Keratinocyte (primary cell): ENCODE measurements at places on chromosomes 5 and 9. TPM values are rescaled to one million over a fixed set of nuclear protein-coding genes. Genes with fewer than 3 reads are reported as not detected.

DNA sequence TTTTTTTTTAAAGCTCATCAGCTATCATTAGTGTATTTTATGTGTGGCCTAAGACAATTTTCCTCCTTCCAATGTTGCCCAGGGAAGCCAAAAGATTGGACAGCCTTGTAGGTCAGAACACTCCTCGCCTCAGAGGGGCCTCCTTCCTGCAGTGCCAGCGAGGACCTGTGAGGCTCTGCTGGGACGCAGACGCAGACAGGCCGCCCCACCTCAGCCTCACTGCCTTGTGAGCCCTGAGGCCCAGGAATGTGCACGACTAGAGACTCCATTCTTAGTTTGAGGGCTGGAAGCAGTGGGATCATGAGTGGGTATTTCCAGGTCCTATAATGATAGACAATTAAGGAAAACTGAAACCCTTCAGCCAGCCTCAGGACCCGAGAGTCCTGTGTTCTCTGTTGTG lies 85.4 kb downstream of the PJA2 start:
- DNase-seq: no peak

DNA sequence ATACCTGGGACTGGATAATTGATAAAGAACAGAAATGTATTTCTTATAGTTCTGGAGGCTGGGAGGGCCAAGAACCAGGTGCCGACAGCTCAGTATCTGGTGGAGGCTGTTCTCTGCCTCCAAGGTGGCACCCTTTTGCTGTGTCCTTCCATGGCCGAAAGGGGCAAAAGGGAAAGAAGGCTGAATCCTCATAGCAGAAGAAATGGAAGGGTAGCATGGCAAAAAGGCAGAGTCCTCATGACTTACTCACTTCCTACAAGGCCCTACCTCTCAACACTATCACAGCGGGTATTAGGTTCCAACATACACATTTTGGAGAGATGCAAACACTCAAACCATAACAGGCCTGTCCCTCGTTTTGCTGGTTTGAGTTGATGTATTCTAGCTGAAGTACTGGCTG lies 25.1 kb upstream of the MED10 start:
- DNase-seq: no peak

GRCh38 chr5:65546141-65546540 lies 16.8 kb downstream of the CENPK start:
- DNase-seq: no peak

DNA sequence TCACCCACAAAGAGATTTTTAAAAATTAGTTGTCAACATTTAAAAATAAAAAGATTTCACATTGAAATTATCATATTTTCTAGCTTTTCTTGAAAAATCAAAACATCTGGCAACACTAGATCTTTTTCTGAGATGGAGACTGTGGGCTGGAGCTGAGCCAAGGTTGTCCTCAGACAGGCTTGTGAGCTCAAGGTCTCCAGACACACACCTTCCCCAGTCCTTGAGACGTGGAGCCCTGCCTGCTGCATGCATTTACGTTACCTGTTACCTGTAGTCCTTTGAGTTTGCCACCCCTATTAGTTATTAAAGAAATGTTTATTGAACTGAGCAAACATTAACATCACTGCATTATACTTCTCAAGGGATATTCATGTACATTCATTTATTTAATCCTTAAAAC lies 87.5 kb upstream of the TLE1 start:
- no peak for DNase-seq

DNA sequence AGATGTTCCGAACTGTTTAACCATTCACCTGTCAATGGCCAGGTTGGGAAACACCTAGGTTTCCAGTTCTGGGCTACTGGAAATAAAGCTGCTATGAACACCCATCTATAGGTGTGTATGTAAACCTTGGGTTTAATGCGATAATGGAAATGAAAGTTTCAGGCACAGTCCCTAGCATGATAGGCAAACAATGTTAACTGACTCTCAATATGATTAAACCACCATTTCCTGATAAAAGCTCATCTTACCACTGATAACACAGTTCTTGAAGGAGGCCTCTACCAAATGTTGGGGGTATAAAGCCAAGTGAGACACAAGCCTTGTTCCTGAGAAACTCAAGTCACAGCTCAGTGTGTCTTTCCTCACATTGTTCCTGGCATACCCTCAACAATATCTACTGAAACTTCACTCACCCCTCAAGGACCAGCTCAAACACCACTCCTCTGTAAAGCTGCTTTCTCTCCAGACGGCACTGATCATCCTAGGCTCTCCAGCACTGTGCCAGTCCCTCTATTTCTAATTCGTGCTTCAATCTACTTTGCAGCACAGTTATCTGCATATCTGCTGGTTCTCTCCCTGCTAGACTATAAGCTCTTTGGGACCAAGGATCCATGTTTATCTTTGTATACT lies 15.8 kb downstream of the RAB14 start:
- no peak for DNase-seq

Gene SLC36A2
- polyA plus RNA-seq: not detected in 3 replicates

- DNase-seq: no peak
These were observed 25.2 kb downstream of the COL5A1 start for GRCh38 chr9:134666831-134667230.

GRCh38 chr5:124796495-124796894 lies 50.1 kb upstream of the ZNF608 start:
- no peak for DNase-seq

DNA sequence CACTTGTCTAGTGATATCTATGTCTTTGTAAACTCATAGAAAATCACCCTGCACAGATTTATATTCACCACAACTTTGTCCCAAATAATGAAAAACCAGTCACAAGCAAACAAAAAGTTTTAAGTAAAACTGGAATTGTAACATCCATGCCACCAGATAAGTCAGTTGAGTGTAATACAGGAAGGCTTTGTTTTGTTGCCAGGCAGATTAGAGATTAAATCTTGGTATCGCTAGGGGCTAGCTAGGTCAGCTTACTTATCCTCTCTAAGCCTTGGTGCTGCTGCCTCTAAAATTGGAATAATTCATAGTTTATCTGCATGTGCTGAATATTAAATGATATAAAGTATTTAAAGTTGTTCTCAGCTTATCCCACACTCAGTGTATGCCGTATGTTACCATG lies 1062.5 kb downstream of the CDH9 start:
- DNase-seq: no peak

GRCh38 chr9:69093471-69094103 lies 58.0 kb downstream of the FXN start:
- DNase-seq: no peak

GRCh38 chr5:170416526-170416925 lies 27.4 kb upstream of the KCNMB1 start:
- DNase-seq: no peak

- no peak for DNase-seq
These were observed 122.8 kb downstream of the ADAMTS2 start for GRCh38 chr5:179222246-179223017.

GRCh38 chr5:139204196-139204595 lies 6.0 kb upstream of the SIL1 start:
- no peak for DNase-seq

GRCh38 chr9:13424204-13424603 lies 144.7 kb upstream of the MPDZ start:
- no peak for DNase-seq

Gene HAVCR1
- not detected in 3 replicates for polyA plus RNA-seq

GRCh38 chr5:81315336-81315735 lies 13.9 kb downstream of the ZCCHC9 start:
- DNase-seq: no peak

DNA sequence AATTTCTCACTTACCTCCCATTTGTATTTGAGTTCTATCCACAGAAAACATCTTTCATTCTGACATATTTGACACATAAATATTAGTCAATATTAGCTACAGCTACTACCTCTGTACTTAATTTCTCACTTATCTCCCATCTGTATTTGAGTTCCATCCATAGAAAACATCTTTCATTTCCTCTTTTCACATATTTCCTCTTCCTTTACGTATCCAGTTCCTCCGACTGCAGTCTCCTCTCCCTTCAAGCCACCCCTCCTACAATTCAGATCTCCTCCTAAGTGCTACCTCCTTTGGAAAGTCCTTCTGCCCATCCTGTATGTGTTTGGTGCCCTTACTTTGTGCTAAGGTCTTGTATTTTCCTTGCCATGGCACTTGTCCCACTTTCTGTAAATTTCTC lies 1.6 kb downstream of the SREK1IP1 start:
- DNase-seq: no peak

DNA sequence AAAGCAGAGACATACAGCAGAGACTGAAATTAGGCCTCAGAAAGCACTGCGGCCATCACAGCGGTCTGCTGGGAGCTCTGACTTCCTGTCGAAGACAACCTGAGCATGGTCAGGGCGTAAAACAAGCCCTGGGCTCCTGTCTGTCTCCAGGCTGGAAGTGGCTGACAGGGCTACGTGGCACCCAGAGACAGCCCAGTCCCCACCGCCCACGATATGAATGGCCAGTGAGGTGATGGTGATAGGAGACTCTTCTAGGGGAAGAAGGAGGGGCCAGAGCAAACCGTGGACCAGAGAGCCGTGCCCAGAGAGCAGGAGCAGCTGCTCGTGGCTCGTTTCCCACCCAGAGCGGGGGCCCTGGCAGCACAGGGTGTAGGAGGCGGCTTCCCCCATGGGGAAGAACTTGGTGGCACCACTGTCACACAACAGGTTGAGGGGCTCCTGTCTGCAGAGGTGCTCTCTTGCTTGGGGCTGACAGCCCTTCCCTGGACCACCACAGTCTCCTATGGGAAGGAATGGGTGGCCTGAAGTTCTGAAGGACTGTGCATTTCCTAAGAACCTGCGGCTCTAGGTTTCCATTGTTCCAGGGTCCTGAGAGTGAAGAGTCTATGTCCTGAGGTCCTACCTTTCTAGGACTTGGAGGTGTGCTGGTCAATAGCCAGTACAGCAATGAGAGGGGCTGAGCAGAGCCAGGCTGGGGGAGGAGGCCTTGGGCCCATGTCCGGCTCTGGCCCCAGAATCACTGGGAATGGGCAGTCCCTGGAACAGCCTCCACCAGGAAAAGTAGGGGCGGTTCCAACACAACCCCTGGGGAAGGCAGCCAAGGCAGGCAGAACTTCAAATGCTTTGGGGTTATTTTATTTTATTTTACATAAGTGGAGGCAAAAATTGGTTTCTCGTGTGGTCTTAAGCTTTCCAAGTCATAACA lies 56.4 kb downstream of the BARX1 start:
- DNase-seq: no peak

DNA sequence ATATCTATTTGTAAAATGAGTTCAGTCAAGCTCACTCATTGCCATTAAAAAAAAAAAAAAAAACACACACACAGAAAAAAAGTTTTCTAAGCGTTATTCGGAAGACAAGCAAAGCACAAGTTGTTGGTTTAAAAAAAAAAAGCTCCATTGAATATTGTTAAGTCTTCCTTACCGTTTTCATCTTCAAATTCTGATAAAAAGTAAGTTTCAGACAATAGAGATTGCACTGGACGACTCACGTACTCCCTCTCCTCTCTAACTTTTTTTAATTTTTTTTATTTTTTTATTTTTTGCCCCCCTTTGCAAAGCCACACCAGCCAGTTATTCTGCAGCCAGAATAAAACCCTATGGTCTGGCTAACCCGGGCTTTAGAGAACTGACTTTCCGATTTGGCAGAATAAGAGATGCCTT lies 544 bp downstream of the ADAMTS6 start:
- no peak for DNase-seq

Gene GABRA1
- polyA plus RNA-seq: not detected in 3 replicates

DNA sequence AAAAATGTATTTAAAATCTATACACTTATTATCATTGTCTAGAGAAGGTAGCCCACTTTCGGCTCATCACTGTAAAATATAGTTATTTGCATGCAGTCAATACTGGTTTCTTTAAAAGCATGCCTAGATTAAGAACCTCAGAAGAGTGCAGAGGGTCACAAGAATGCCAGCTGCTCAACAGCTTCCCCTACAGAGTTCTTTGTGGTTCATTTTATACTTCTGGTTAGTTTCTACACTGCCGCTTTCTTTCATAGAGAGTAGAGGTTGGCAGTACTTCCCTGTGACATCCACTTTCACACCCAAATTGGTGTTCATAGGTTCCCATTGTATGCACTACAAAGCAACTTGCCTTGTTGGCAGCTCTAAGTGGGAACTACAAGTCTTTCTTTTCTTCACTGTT lies 137.3 kb downstream of the KIAA0825 start:
- no peak for DNase-seq

DNA sequence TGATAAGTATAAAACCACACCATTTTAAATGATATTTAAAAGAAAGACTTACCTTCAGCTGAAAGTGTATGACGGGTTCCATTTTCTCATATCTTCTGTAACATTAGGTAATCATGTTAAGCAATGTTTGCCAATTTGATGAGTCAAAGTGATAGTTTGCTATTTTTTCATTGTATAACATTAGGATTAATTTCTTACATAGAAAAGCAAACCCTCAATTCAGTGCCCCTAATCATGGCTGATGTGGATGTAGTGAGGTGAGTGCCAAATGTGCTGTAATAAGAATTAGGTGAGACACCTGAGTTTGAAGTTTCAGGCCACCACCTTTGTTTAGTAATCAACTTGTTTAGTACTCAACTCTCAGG lies 68.0 kb downstream of the UNC13B start:
- no peak for DNase-seq

Gene MLANA
- polyA plus RNA-seq: not detected in 3 replicates

GRCh38 chr5:179716286-179716685 lies 16.3 kb upstream of the MAML1 start:
- no peak for DNase-seq

Gene PRDM9
- polyA plus RNA-seq: not detected in 3 replicates

Gene NAIP
- 0.53 to 1.7 TPM (median 1.4 TPM) in 3 replicates for polyA plus RNA-seq

Gene NUDT12
- 7.5 to 17.6 TPM (median 12.3 TPM) in 3 replicates for polyA plus RNA-seq

GRCh38 chr5:79151942-79152671 lies 40.5 kb downstream of the BHMT start:
- no peak for DNase-seq

- no peak for DNase-seq
These were observed 146.3 kb upstream of the FSTL4 start for GRCh38 chr5:133758641-133759040.

DNA sequence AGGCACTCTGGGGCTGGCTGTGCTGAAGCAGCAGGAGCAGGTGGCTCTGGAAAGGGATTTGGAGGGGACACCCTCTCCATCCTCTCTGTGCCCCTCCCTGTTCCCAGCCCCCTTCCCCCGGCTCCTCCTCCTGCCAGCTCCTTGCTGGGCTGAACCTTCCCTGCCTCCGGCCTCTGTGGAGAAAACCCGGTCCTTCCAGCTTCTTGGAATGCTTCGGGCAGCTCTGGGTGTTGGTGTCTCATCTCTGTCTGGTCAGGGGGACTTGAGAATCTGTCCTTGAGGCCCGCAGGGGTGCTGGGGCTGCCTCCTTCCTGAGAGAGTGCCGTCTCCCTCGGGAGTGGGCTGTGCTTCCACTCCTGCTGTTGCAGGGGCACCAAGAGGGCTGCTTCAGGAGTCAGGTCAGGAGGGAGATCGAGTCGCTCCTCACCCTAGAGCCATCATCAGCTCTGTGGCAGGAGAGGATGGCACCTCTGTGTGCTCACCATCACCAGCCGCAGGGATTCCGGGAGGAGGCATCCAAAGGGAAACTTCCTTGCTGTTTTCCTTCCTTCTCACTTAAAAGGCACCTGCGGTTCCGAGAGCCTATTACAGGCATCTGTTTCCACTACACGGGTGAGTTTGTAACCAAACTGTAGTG lies 30.6 kb downstream of the NDUFS6 start:
- DNase-seq: no peak
